Substantia nigra (tissue), 51 donors: ENCODE measurements at places on chromosomes 6 and 20.

DNA sequence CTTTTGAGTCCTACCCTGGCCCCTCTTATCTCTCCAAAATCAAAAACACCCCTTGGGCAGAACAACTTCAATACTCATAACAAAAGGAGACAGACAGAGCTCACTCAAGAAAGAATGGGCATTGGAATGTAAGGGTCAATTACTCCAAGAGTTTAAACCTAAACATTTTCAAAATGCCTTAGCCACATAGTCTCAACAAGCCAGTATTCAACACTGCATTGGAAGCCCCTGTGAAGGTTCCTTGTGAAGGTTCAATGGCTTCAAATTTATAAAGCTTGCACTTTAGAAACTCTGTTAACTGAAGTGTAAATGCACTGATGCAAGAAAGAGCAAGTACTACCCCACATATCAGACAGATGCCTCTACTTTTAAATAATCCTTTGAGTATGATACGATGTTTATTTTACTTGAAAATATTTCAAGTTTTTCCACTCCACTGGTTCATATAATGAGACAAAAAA, 139.1 kb upstream of the LAMP5 start:
- DNase-seq, result no peak

- DNase-seq, result no peak
Observed at GRCh38 chr20:17419479-17420041, 111.6 kb downstream of the BFSP1 start.

GRCh38 chr6:65191471-65191870, 515.6 kb downstream of the EYS start:
- no peak for DNase-seq

DNA sequence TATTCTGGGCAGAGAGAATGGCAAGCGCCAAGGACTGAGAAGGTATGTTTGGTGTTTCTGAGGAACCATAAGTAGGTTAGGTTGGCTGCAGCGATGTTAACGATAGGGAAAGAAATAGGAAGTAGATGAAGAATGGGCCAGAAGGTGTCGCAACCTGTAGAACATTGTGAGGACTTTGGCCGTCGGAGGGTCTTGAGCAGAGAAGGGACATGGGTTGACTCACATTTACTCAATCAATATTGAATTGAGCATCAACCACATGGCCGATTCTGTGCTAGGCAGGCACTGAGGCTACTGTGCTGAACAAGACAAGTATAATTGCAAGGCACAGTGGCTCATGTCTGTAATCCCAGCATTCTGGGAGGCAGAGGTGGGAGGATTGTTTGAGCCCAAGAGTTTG, 26.8 kb upstream of the RPN2 start:
- no peak for DNase-seq

- no peak for DNase-seq
Observed at GRCh38 chr6:138592749-138593123, 93.4 kb upstream of the NHSL1 start.

GRCh38 chr6:82869493-82869892, 196.1 kb downstream of the UBE3D start:
- no peak for DNase-seq
